Smooth muscle cell of the coronary artery (primary cell): ENCODE measurements at places on chromosomes 3 and 15. TPM values are rescaled to one million over a fixed set of nuclear protein-coding genes. Genes with fewer than 3 reads are reported as not detected.

DNASE1L3 gene
- total RNA-seq, result 0.12 TPM in 1 of 2 replicates, not detected in the other

TMCO5A gene
- total RNA-seq, result not detected in 2 replicates

ZNF662 gene
- total RNA-seq, result 0.47 and 0.60 TPM in 2 replicates

TMEM207 gene
- not detected in 2 replicates for total RNA-seq

HDC gene
- not detected in 2 replicates for total RNA-seq

SNX33 gene
- total RNA-seq, result 11.1 and 23.4 TPM in 2 replicates

RBPMS2 gene
- total RNA-seq, result not detected in 2 replicates

MINAR1 gene
- total RNA-seq, result 0.47 and 0.98 TPM in 2 replicates

NOX5 gene
- total RNA-seq, result 0.08 and 0.12 TPM in 2 replicates

RETNLB gene
- not detected in 2 replicates for total RNA-seq

U2SURP gene
- total RNA-seq, result 17.7 and 36.7 TPM in 2 replicates

STOML1 gene
- 7.8 and 18.5 TPM in 2 replicates for total RNA-seq

PLCL2 gene
- total RNA-seq, result 5.0 and 22.9 TPM in 2 replicates

TTC14 gene
- total RNA-seq, result 23.9 and 30.8 TPM in 2 replicates

IL17RE gene
- total RNA-seq, result 0.23 and 0.98 TPM in 2 replicates

IGDCC3 gene
- not detected in 2 replicates for total RNA-seq

SOX2 gene
- total RNA-seq, result not detected in 2 replicates

TNFAIP8L3 gene
- 10.2 and 16.5 TPM in 2 replicates for total RNA-seq

SSUH2 gene
- 0.12 TPM in 1 of 2 replicates, not detected in the other for total RNA-seq

RAD54L2 gene
- 9.8 and 10.6 TPM in 2 replicates for total RNA-seq

GOLGA8N gene
- 4.2 and 6.6 TPM in 2 replicates for total RNA-seq

RPP25 gene
- 1.8 and 4.4 TPM in 2 replicates for total RNA-seq

KLHL6 gene
- total RNA-seq, result under 0.01 TPM in 1 of 2 replicates, not detected in the other

MASP1 gene
- 5.7 and 20.2 TPM in 2 replicates for total RNA-seq

LMAN1L gene
- total RNA-seq, result not detected in 2 replicates
